Gastrocnemius medialis (tissue), 4 donors: ENCODE measurements at places on chromosomes 5 and 9.

DNA sequence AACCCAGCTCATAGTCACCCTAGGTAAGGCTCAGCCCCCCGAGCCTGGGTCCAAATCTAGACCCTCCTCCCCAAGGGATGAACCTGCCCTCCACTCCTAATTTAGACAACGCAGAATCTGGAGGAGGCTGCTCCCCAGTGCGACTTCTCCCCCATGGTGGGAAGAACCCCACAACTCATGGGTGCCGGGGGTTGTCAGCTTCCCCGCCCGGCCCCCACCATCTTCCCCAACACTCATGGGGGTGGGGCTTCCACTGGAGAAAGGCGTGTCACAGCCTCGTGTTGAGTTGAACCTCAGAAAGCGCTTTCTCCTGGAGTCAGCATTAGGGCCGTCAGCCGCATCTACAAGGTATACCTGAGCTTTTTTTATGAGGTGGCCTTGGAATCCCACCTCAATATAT lies 66.9 kb downstream of the IRX2 start:
- no peak for DNase-seq

DNA sequence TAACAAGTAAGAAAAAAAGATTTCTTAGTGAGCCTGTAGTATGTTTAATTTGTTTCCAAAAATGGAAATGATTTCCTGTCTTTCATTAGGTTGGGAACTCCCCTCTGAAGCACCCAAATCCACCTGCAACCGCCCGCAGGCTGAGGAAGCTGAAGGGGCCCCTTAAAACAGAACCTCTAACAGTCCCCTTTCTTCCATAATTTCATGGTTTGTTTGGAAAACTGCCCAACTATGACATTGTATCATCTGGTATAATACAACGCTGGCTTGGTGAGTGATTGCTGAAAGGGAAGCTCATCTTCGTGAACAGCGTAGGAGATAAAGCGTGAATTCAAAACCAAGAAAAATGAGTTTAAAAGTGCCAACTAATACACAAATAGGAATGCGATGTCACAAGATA lies 215.5 kb downstream of the FSTL4 start:
- no peak for DNase-seq

- no peak for DNase-seq
Observed at GRCh38 chr9:18502546-18502945, 28.6 kb downstream of the ADAMTSL1 start.

DNA sequence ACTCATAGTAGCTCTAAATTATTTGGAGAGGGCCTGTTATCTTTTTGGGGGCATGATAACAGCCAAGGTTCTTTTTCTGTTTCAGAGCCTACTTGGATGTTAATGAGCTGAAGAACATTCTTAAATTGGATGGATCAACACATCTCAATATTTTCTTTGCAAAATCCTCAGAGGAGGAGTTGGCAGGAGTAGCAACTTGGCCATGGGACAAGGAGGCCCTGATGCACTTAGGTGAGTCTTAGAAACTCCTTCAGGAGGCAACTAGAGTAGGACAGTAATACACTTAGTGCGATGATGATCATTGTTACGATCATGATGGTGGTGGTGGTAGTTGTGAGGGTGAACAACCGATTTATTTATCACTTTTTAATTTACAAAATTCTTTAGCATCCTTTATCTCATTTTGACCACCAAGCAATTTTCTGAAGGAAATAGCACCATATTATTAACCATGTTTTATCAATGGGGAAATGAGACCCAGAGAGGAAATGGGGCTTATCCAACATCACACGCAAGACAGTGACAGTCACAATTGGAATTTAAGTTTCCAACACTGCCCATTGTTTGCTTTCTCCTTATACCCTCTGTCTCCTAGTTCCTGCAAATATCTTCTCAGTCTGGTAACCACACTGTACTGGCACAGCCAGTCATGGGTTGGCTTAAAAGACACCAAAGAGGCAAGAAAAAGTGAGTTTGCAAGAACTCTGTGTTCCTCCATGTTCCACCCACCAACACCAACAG lies 54.0 kb downstream of the PAPPA start:
- DNase-seq = no peak

GRCh38 chr5:177369645-177370440 lies 12.1 kb downstream of the RGS14 start:
- peak; percentile 54 for DNase-seq

GRCh38 chr5:154999865-155000264 lies 13.7 kb upstream of the KIF4B start:
- no peak for DNase-seq

GRCh38 chr9:77521091-77521490 lies 127.0 kb downstream of the GNA14 start:
- no peak for DNase-seq

DNA sequence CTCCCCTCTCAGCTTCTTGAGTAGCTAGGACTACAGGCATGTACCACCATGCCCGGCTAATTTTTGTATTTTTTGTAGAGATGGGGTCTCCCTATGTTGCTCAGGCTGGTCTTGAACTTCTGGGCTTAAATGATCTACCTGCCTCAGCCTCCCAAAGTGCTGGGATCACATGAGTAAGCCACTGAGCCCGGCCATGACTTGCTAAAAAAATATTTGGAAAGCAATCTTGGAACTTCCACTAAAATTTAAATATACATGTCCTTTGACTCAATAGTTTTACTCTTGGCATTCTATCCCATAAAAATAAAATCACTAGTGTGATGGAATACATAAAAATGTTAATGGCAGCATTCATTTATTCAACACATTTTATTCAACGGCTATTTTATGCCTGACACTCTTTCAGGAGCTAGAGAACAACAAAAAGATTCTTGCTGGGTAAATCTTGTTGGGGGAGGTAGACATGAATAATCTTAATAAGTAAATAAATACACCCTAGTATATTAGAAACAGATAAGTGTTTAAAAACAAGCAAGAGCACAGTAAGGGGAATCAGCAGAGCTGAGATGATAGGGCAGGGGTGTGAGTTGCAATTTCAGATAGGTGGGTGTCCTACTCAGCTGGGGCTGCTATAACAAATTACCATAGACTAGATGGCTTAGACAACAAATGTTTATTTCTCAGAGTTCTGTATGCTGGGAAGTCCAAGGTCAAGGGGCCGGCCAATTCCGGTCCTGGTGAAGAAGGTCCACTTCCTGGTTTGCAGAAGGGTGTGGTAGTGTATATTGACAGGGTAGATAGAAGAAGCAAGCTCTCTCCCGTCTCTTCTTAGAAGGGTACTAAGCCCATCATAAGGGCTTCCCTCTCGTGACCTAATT lies 50.7 kb downstream of the KCNV2 start:
- DNase-seq = no peak

- DNase-seq = no peak
Observed at GRCh38 chr9:124685217-124685616, 85.9 kb downstream of the NR6A1 start.

- no peak for DNase-seq
Observed at GRCh38 chr9:120856700-120857099, 14.0 kb upstream of the PSMD5 start.

DNA sequence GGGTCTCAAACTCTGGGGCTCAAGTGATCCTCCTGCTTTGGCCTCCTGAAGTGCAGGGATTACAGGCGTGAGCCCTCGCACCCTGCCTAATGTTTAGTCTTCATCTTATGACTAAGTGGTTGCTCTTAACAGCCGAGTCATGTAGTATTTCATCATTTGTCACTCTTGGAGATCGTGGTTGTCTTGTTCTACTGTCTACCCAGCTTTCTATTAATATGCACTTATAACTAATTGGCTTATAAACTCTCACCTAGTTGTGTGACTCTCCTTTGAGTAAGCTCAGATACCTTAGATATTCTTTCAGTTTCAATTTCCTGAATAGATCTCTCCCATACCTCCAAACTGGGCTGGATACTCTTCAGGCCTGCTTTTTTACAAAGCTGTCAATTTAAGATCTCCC lies 19.9 kb downstream of the SLC44A1 start:
- no peak for DNase-seq

- DNase-seq = no peak
Observed at GRCh38 chr5:72021651-72022357, 85.5 kb upstream of the MAP1B start.

DNA sequence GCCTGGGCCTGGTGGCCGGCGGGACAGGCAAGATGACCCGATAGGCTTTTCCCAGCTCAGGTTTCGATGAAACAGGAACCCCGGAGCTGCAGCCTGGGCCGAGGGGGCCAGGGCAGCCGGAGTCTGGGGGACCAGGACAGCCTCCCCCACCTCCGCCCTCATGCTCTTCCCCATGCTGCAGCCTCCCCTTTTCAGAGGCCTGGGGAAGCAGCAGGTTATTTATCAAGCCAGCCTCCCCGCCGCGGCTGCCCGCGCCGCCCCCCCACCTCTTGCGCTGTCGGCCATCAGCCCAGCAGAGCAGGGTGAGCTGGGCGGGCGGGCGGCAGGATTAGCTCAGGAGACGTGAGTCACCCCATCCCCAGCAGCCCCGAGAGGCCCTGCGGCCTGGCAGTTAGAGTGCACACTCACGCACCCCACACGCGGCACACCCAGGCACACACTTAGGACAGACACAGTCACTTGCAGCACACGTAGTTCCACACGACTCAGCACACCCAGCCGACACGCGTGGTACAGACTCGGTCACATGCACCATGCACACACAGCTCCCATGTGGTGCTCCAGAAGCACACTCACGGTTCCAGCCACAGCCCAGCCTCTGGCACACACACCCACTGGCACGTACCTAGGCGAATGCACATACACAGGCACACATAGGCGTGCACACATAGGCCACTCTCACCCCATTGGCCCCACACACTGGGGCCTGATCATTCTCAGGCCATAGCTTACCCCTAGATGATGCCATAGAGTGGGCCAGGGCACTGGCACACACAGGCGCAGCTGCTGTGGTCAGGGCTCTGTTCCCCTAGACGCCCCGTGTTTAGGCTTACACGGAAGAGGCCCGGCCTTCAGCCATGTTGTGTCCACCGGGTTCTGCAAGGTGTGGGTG lies 13.0 kb downstream of the CXXC5 start:
- DNase-seq = peak; percentile 89

DNA sequence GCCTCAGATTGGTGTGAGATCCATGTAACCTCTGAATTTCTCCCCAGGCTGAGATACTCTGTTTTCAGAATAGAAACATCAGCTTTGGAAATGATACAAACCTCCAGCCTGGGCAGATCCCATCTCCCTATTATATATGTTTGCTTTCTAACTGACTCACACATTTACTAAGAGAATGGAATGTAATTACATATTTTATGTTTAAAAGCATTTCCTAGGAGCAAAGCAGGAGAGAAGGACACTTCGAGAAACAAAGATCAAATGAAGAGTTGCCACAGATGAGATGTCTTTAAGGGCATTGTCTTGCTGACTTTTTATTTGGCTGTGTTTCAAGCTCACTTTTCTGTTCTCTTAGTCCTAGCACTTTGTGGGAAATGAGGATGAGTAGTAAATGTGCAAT lies 96.3 kb downstream of the CDH18 start:
- DNase-seq = no peak

- no peak for DNase-seq
Observed at GRCh38 chr9:6889868-6890267, 132.1 kb downstream of the KDM4C start.

GRCh38 chr5:88092958-88093605 lies 175.6 kb downstream of the TMEM161B start:
- DNase-seq = no peak

GRCh38 chr5:10192309-10192708 lies 57.4 kb downstream of the ATPSCKMT start:
- DNase-seq = no peak

GRCh38 chr5:146794326-146795029 lies 84.1 kb downstream of the PPP2R2B start:
- no peak for DNase-seq

DNA sequence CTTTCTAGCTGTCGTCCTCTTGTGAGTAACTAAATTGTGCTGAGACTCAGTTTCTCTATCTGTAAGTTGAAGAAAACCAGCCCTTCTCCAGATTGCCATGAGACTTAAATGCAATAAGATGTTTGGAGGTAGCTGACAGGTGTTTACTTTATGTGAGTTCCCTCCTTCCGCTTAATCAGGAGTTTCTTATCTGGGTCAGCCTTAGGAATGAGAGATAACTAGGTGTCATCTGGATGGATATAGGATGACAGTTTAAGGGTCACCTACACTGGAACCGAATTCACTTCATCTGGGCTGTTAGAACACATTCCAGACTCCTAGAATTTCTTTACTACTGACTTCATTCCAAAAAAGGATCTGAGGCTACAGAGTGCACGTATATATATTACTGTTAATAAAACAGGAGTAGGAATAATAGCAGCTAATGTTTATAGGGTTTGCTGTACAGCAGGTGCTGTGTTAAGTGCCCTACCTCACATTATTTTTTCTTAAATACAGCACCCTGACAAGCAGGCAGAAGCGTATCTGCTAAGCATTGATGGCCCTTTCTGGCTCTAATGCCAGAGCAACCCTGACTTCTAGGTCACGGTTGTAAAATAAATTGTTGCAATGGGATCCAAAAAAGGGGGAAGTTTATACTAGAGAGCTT lies 30.0 kb upstream of the CPEB4 start:
- DNase-seq = no peak

DNA sequence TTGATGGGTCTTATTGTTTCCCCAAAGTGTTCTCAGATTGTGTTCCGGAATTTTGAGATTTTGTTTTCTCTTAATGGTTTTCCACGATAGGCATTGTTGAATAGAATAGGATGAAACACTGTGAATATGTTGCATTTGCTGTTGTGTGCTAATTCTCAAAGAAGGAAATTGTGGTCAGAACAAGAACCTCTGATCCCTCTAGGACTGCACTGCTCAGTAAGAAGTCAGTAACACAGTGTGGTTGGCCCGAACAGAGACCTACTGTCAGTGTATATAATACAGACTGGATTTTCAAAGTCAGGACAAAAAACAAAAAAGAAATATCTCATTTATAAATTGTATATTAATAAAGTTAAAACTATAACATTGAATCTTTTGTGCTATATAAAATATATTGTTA lies 494.8 kb downstream of the MAT2B start:
- no peak for DNase-seq

GRCh38 chr9:99411068-99411467 lies 189.0 kb downstream of the SEC61B start:
- no peak for DNase-seq

- DNase-seq = no peak
Observed at GRCh38 chr5:75620184-75620959, 9.1 kb downstream of the ANKDD1B start.

- no peak for DNase-seq
Observed at GRCh38 chr5:118544887-118545449, 443.4 kb downstream of the DTWD2 start.

GRCh38 chr5:154315756-154316155 lies 125.2 kb downstream of the GALNT10 start:
- DNase-seq = no peak

GRCh38 chr5:143698574-143698973 lies 113.4 kb upstream of the HMHB1 start:
- DNase-seq = no peak

GRCh38 chr5:173075137-173075843 lies 19.1 kb downstream of the CREBRF start:
- no peak for DNase-seq
